ENCODE measurements at places on chromosomes 16 and 17.

GRCh38 chr17:65235284-65235683 is 98.1 kb downstream of the RGS9 start:
- no peak for DNase-seq

DNA sequence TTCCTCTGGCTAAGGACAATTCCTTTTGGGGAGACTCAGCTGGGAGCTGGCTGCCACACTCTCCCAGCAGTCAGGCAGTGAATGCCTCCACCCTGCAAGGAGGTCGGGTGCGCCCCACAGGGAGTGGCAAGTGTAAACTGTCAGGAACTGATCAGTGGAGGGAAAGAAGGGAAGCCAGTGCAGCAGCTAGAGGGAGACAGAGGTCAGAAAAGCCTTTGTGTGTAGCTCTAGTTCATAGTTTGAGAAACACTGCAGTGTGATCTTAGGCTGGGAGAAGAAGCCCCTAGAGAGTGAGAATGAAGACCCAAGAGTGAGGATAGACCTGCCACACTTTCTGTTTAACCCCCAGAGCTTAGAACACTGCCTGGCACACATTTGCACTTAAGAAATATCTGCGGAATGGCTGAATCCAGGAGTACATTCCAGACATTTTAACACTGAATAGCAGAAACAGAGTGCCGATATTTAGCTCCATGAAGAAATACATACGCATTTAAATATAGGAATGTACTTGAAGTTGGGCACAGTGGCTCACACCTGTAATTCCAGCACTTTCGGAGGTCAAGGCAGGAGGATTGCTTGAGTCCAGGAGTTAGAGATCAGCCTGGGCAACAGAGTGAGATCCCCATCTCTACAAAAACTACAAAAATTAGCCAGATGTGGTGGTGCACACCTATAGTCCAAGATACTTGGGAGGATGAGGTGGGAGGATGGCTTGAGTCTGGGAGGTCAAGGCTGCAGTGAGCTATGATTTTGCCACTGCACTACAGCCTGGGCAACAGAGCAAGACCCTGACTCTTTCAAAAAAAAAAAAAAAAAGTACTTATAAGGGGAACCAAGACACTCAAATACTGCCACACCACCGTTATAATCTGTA is 11.1 kb upstream of the SLC5A11 start:
- DNase-seq = no peak

DNA sequence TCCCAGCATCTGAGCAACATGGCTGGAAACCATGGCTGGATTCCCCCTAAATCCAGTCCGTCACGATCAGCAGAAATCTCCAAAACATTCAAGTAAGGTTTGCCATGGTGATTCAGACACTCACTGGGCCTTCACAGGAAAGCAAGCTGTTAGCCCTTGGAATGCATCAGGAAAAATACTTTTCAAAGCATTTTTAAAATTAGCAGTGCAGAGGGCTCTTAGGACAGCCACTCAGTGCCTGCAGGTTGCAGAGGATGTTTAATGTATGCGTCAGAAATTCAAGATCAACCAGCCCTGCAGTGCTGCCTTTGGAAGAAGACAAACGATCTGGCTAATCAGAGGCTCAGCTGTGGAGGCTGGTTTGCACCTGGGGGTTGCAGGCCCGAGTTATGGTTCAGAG is 50.3 kb downstream of the FOXL1 start:
- DNase-seq = no peak

DNA sequence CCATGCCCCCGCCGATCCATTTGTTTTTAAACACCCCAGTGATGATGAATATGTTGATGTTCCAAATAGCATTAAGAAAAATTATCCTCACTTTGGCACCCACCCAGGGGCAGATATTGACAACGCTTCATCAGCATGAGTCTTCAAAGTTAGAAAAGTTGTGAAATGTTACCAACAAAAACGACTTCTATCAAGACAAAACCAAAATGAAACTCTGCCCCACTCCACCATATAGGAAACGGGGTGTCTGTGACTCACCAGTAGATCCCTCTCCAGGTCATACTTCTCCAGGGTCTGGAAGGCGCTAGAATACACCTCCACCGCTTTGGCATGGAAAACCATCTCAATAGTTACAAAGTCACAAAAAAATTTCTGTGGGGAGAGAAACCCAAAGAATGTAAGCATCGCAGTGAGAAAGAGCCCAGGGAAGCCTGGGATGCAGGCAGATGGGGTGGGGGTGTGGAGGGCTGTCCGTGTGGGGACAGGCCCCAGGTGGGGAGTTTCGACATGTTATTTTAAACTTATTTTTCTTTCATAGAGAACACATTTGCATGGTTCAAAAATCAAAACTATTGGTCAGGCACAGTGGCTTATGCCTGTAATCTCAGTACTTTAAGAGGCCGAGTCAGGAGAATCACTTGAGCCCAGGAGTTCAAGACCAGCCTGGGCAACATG is 10.2 kb downstream of the CIBAR2 start:
- DNase-seq = no peak

DNA sequence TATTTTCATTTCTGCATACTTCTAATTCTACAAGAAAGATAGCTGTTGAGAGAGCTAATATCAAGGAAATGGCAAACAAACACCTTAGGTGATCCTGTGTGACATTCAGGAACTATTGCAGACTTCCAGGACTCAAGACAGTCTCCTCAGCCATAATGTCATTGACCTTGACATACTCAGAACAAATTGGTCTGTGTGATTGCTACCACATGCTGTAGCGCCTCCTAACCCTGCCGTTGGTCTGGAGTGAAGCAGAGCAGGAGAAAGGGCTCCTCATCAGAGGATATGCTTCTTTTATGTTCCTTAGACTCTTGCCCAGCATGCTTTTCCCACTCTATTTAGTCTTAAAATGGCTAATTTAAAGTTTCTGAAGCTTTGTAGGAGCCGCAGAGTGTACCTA is 194.2 kb upstream of the TBX2 start:
- DNase-seq = no peak
